CD4-positive, alpha-beta T cell treated with Interleukin-4 for 1 hour (primary cell): ENCODE measurements at places on chromosomes 2 and 18.

DNA sequence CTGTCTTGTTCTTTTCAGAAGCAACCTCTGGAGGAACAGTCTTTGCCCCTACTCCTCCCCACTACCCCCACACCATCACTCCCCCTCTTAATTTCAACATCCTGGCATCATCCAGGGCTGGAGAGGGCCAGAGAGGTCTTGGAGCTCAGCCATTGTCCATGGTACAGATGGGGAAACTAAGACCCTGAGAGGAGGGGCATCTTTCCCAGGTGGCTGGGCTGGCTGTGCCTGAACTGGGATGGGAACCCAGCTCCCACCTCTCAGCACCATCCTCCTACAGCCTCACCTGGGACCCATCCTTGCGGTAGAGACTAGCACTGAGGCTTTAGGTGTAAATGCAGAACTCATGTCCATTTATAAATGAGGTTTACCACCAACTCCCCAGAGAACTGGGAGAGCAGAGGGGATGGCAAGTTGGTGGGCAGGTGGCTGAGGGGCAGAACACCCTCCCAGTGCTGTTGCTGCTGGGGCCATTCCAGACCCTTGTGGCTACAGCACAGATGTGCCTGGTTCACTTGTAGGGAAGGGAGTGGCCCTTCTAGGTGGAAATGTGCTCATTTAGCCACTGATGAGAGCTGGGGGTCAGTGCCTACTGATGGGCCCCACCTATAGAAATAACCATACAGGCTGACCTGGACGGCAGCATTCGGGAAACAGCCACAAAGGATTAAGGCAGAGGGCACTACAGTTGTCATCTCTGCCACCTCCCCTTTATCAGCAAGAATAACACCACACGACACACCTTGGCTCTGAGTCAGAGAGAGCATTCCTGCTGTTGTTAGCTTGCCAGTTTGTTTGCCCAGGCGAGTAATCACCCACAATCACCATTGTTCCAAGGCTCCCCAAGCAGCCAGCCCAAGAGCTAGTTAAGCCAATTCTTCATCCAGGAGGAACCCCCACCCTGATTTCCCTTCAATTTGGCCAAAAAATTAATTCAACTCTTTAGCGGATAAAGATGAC, 2.1 kb downstream of the MLPH start:
- no peak for DNase-seq

DNA sequence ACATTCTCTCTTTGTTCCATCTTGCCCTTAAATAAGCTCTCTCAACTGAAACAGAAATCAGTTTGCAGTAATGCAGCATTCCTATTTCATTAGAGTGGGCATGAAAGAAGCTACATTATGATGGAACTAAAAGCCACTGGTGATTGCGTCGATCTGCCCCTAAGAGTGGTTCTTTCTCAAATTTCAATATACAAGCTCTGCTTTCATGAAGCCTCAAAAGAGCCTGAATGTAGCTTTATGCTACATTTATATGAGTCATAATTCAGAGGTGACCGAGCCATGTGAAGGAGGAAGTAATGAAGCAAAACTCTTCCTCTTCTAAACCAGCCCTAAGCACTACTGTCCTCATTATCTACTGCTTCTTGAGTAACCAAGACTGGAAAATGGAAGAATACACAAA, 64.8 kb upstream of the CYTIP start:
- no peak for DNase-seq

DNA sequence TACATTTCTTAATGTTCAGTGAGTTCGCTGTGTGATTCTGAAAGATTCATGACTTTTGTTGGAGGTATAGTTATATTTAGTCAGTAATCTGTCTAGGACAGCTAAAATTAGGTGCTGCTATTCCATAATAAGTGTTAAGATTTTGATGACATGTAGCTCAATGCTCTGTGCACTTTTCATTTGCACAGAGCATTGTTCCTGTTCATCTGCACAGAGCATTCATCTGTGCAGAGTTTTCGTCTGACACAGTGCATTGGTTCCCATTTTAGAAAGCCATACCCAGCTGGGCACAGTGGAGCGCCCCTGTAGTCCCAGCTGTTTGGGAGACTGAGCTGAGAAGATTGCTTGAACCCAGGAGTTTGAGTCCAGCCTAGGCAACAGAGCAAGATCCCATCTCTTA, 8.6 kb downstream of the POLI start:
- no peak for DNase-seq

- DNase-seq = no peak
Measured at GRCh38 chr2:45812011-45812500, 160.6 kb downstream of the PRKCE start.

- DNase-seq = no peak
Measured at GRCh38 chr2:174878537-174879147, 114.4 kb upstream of the CHRNA1 start.

GRCh38 chr2:226813148-226813701, 13.6 kb upstream of the IRS1 start:
- DNase-seq = no peak
